ENCODE measurements at places on chromosomes 2 and 18.

DNA sequence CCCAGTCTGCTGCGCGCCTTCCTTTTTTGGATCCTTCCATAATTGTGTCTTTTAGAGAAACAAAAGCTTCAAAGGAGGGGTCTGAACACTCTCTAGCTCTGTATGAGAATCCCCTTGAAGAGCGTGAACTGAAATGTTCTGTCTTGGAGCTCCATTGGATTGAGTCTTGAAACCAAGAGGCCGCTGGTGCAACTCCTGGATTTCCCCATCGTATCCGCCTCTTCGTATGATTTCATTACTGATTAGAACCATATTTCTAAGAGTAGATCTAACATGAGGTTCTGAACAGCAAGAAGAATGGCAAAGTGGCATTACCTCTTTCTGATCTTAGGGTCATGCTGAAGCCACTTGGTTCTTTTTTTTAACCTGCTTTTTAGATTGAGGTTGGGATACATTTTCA, 31.4 kb upstream of the NRP2 start:
- DNase-seq: no peak

- DNase-seq: peak; percentile 44
Observed at GRCh38 chr2:71777946-71778345, 324.6 kb downstream of the DYSF start.

GRCh38 chr18:36460324-36460850, 162.9 kb downstream of the FHOD3 start:
- DNase-seq: no peak

- no peak for DNase-seq
Observed at GRCh38 chr2:46116553-46116991, 180.6 kb upstream of the EPAS1 start.

GRCh38 chr2:27798486-27798885, 27.0 kb downstream of the MRPL33 start:
- no peak for DNase-seq

- no peak for DNase-seq
Observed at GRCh38 chr18:39200153-39200552, 1634.6 kb upstream of the CELF4 start.

GRCh38 chr2:214310319-214310718, 100.5 kb upstream of the VWC2L start:
- no peak for DNase-seq

- no peak for DNase-seq
Observed at GRCh38 chr18:5434425-5434824, 109.4 kb downstream of the EPB41L3 start.

DNA sequence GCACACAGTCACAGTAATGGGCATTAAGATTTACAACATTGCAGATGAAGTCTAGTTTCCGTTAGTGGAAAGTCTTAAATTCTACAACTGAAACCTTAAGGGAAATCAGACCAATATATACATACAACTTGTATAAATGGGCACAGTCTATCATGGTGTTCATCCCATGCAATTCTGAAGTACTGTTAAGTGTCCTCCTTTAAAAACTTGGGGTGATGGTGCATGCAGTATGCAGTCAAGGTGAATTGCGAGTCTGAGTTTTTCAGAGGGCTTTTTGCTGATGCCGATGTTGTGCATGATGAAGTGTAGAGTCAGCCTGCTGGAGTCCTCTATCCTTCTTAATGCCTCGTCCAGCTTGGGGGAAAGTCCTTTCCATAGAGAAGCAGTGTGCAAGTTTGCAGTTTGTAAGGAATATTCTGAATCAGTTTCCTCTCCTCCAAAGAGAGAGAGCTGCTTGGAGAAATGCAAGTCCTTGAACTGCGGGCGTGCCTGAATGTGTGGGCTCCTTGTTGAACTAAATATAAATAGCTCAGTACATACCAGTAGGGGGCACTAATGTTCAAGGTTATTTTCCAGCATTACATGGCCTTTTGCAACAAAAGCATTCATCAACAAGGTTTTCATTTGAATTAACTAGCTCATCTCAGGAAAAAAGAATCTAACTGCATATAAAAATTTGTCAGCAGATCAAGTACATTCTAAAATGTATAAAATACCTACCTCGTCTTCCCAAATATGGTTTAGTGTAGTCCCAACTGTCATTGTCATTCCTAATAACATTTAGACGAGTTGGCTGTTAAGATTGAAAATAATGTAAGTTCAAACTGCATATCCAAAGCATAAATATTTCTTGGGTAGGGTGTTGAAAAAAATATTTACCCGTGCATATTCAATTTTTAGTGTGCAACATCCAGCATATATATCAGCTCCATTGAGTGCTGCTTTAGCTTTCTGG, 21.3 kb downstream of the HNRNPLL start:
- no peak for DNase-seq

GRCh38 chr2:177244244-177244771, 20.2 kb downstream of the NFE2L2 start:
- DNase-seq: no peak

Data from activated CD8-positive, alpha-beta memory T cell treated with anti-CD3 and anti-CD28 coated beads for 24 hours (primary cell).